ENCODE measurements at places on chromosomes 3 and 15. TPM values are rescaled to one million over a fixed set of nuclear protein-coding genes. Genes with fewer than 3 reads are reported as not detected.

CACNA2D3 gene
- total RNA-seq = 9.5 TPM

RNF111 gene
- 18.4 TPM for total RNA-seq

P2RY13 gene
- 1.2 TPM for total RNA-seq

DTX3L gene
- total RNA-seq = 9.8 TPM

CFAP100 gene
- total RNA-seq = not detected

ADGRG7 gene
- not detected for total RNA-seq

- H3K27ac ChIP-seq = no peak overlapping the region
- no peaks in the 10 kb centered on the region for H3K36me3 ChIP-seq
- no peak for DNase-seq
- no peaks in the 10 kb centered on the region for H3K27me3 ChIP-seq
- peaks cover 5% of the 10 kb centered on the region for H3K4me1 ChIP-seq
These were observed 1.3 kb upstream of the RBP1 start for GRCh38 chr3:139540651-139541531.

DNA sequence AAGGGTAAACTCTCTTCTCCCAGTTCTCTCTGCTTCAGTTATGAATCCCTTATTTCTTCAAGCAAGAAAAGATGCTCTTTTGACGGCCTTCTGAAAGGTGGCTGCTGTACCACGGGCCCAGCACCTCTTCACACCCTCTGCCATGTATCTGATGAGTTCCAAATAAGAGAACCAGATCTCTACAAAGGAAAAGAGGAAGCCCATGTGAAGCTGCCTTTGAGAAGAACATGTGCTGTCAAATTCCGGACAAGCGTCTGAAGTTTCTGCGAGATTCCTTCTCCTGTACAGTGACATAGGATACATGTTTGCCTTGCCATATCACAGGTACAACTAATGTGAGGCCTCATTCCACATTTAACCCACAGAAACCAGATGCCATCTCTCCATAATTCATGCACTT is 59.2 kb downstream of the SH3BP5 start:
- H3K4me1 ChIP-seq = peaks cover 33% of the 10 kb centered on the region
- H3K36me3 ChIP-seq = no peaks in the 10 kb centered on the region
- no peaks in the 10 kb centered on the region for H3K27me3 ChIP-seq
- H3K4me3 ChIP-seq = no peak overlapping the region
- H3K27ac ChIP-seq = peak overlapping the region; percentile 58

GRCh38 chr3:186854954-186855353 is 12.4 kb downstream of the ADIPOQ start:
- H3K27ac ChIP-seq = no peak overlapping the region
- H3K36me3 ChIP-seq = no peaks in the 10 kb centered on the region
- H3K4me1 ChIP-seq = no peaks in the 10 kb centered on the region
- no peak for DNase-seq
- no peak overlapping the region for H3K4me3 ChIP-seq

DNA sequence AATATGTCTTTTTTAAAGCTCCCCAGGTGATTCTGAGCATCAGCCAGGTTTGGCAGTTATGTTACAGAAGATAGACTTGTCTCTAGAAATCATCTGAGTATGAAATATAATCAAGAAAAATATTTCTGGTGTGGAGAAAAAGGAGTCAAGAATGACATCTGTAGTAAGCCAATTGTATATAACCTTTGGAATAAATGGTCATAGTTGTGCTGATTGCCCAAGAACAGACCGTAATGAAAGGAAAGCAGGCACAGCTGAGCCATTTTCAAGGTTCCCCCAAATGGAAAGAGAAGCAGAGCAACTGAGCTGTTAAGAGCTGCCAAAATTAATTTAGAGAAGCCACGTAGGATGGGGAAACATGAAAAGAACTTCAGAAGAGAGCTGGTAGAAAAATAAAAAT is 26.6 kb downstream of the GOLM2 start:
- H3K27ac ChIP-seq = no peak overlapping the region
- no peak overlapping the region for H3K4me3 ChIP-seq
- H3K4me1 ChIP-seq = no peaks in the 10 kb centered on the region
- no peak for DNase-seq

DNA sequence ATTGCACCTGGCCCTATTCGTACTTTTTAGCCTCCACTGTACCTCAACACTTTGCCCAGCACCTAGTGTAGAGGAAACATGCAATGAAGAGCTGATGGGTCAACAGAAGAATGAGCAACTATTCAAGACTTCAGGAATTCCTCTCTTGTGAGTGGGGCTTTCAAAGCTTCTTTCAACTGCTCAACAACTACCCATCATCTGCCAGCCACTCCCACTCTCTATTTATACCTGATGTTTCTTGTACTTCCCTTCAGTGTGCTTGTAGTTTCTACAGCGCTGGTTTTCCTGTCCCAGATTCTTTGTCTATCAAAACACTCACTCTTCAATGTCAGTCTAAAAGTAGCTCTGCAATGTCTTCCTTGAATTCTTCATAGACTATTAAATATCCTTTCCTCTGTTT is 168.3 kb upstream of the LPP start:
- no peaks in the 10 kb centered on the region for H3K36me3 ChIP-seq
- peak overlapping the region; percentile 24 for H3K27ac ChIP-seq
- peaks cover 46% of the 10 kb centered on the region for H3K4me1 ChIP-seq
- H3K27me3 ChIP-seq = no peaks in the 10 kb centered on the region
- no peak for DNase-seq
- no peak overlapping the region for H3K4me3 ChIP-seq

DNA sequence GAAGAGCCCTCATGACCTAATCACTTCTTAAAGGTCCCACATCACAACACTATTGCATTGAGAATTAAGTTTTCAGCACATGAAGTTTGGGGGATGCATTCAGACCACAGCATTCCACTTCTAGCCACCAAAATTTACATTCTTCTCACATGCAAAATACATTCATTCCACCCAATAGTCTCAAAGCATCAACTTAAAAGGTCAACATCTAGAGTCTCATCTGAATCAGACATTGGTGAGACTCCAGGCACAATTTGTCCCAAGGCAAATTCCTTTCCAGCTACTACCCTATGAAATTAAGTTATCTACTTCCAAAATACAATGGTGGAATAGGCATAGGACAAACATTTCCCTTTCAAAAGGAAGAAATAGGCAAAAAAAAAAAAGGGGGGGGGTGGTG is 64.9 kb downstream of the PLSCR2 start:
- DNase-seq = no peak
- no peaks in the 10 kb centered on the region for H3K36me3 ChIP-seq
- no peaks in the 10 kb centered on the region for H3K4me1 ChIP-seq
- H3K27ac ChIP-seq = no peak overlapping the region
- no peaks in the 10 kb centered on the region for H3K27me3 ChIP-seq

GRCh38 chr3:36926292-36926897 is 18.5 kb downstream of the TRANK1 start:
- no peaks in the 10 kb centered on the region for H3K4me1 ChIP-seq
- no peak for DNase-seq
- H3K36me3 ChIP-seq = no peaks in the 10 kb centered on the region
- no peaks in the 10 kb centered on the region for H3K27me3 ChIP-seq

- H3K36me3 ChIP-seq = no peaks in the 10 kb centered on the region
- DNase-seq = no peak
- H3K4me1 ChIP-seq = no peaks in the 10 kb centered on the region
- H3K4me3 ChIP-seq = peak overlapping the region; percentile 16
- no peaks in the 10 kb centered on the region for H3K27me3 ChIP-seq
These were observed 40.0 kb upstream of the TRH start for GRCh38 chr3:129934234-129935123.

GRCh38 chr3:183884097-183884426 is 618 bp downstream of the PARL start:
- peak overlapping the region; percentile 92 for H3K4me3 ChIP-seq
- H3K27ac ChIP-seq = peak overlapping the region; percentile 87
- peaks cover 20% of the 10 kb centered on the region for H3K4me1 ChIP-seq
- DNase-seq = no peak

GRCh38 chr15:85614059-85614458 is 180.7 kb downstream of the KLHL25 start:
- no peak for DNase-seq
- no peaks in the 10 kb centered on the region for H3K36me3 ChIP-seq
- H3K27ac ChIP-seq = peak overlapping the region; percentile 81
- no peak overlapping the region for H3K4me3 ChIP-seq
- H3K4me1 ChIP-seq = peaks cover 71% of the 10 kb centered on the region

DNA sequence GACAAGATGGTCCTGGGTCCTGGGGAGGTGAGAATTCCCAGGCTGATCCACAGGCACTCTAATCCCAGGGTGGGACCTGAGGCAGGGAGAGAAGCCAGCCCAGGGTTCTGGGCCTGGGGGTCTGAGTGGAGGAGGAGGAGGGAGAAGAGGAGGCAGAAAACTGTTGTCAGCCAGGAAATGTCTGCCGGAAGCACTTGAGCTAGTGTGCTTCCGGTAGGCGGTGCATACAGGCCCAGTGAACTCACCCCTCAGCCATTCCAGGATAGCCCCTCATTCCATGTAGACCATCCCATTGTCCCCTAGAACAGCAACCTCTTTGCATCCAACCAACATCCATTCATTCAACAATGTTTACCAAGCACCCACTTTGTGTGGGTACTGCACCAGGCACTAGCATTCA is 47.9 kb upstream of the LCTL start:
- no peaks in the 10 kb centered on the region for H3K36me3 ChIP-seq
- H3K4me3 ChIP-seq = no peak overlapping the region
- peaks cover under 1% of the 10 kb centered on the region for H3K4me1 ChIP-seq
- H3K27me3 ChIP-seq = no peaks in the 10 kb centered on the region

DNA sequence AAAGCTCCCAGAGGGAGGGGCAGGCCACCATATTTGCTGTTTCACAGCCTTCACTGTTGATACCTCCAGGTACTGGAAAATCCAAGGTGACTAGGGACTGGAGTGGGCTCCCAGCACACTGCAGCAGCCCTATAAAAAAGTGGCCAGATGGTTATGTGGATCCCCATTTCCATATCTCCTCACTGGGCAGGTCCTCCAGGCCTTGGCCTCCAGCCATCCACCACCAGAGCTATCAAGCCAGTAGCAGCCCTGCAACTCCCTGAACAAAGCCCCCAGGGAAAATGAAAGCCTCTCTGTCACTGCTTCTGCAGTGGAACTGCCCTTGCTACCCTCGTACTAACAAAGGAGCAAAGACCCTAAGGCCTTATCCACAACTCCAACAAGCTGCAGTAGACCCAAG is 58.4 kb downstream of the ILDR1 start:
- no peaks in the 10 kb centered on the region for H3K36me3 ChIP-seq
- no peaks in the 10 kb centered on the region for H3K27me3 ChIP-seq

DNA sequence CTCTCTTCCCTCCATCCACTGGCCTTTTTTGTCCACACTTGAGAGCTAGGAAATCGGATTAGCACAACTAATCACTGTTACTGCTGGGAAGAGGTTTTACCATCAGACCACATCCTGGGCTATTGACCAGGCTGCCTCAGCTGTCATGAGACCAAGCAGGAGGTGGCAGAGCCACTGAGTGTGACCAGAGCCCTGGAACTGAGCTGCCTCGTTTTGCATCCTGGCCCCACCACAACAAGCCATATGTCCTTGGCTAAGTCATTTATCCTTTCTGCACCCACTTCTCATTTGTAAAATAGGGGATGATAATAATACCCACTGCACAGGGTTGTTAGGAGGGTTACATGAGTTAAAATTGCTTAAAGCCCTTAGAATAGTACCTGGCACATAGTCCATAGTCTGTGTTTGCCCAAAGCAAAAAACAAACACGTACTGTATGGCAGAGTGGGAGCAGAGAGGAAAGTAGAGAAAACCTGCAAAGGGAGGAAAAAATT is 34.1 kb downstream of the TMEM158 start:
- no peaks in the 10 kb centered on the region for H3K4me1 ChIP-seq
- no peak overlapping the region for H3K4me3 ChIP-seq
- no peaks in the 10 kb centered on the region for H3K36me3 ChIP-seq
- no peaks in the 10 kb centered on the region for H3K27me3 ChIP-seq
